ENCODE measurements at places on chromosomes 6 and 20.

DNA sequence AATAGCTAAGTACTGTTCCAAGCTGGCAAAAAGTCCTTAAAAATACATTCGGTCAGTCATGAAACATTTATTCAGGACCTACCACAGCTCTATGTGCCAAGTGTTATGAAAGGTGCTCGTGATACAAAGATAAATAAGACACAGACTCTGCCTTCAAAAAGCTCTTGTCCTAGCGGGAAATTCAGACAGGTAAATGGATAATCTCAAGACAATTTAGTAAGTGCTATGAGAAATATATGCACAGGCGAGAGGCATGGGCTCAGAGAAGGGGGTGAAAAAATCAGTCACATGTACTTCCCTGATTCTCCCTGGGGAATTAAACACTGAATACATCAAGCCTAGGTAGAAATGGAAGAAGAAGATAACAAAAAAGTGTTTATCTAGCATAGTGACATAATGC, 49.8 kb upstream of the HEY2 start:
- DNase-seq = no peak

DNA sequence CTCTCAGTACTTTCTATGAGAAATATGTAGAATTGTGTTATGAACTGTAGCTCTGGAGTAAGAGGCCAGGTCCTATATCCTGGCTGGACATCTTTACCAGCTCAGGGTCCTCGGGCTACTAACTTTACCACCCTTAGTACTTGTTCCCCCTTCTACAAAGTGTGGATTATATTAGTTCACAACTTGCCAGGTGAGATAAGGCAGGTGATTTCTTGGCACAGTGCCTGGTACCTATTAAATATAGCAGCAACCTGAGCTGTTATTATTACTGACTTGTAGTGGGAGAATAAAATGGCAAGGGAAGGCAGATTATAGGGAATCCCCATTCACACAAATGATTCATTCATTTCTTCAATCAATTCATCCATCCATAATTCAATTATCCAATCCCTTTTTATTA, 150.1 kb downstream of the DOK5 start:
- DNase-seq = no peak

DNA sequence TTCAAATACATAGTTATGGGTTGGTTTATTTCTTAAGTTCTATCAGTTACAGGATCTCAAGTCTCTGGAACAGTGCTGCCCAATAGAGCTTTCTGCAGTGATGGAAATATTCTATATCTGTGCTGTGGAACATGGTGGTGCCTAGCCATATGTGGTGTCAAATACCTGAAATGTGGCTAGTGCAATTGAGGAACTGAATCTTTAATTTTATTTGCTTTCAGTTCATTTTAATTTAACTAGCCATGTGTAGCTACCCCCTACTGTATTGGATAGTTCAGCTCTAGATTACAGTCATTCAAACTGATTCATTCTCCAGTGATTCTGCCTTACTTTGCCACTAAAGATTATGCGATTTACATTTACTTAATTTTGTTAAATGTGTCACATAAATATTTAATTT, 503.2 kb downstream of the CDKAL1 start:
- no peak for DNase-seq

- DNase-seq = no peak
These were observed 9.3 kb upstream of the CALHM6 start for GRCh38 chr6:116451916-116452315.

GRCh38 chr6:140078561-140079125, 704.2 kb upstream of the CITED2 start:
- no peak for DNase-seq

GRCh38 chr6:136371959-136372358, 82.3 kb upstream of the BCLAF1 start:
- DNase-seq = no peak

DNA sequence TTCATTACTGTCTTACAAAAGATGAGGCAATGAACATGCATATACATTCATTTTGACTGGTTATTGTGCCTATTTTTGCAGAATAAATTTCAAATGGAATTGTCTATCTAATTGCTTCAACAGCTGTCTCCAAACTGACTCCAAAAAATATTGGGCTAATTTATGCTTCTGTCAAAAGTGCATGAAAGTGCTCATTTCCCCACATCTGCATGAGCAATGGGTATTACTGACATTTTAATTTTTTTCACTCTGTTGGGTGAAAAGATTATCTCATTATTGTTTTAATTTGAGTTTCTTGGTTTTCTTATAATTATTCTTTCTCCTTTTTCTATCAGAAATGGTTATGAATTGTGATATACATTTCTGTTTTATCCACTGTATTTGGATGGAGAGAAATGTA, 404.2 kb downstream of the QKI start:
- no peak for DNase-seq

DNA sequence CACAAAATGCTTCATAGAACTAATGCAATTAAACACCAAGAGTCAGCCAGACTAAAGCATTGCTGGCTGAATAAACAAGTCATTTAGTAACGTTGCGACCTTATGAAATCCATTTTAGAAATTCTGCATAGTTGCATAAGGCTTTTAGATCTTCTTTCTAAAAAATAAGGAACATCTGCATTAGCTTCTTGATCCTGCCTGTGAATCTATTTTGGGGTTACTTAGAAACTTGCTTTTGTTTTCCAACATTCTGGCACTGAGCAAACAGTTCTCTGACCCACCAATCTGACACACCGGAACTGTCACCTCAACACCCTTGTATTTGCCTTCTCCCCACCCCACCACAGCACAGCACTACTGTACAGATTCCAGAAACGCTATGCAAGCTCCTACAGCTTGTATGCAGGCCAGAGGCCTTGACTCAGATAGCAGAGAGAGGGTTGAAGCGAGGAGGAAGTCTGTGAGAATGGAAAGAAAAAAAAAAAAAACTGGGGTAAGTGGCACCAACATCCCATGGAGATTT, 55.0 kb downstream of the KIF13A start:
- DNase-seq = no peak

GRCh38 chr6:93786474-93787330, 367.3 kb upstream of the EPHA7 start:
- no peak for DNase-seq

- no peak for DNase-seq
These were observed 404.7 kb upstream of the RUNX2 start for GRCh38 chr6:44923444-44923843.

GRCh38 chr20:17947474-17947815, 21.1 kb downstream of the SNX5 start:
- no peak for DNase-seq

- no peak for DNase-seq
These were observed 17.6 kb upstream of the HLA-A start for GRCh38 chr6:29924731-29925130.

GRCh38 chr6:170137911-170138910, 152.7 kb downstream of the DLL1 start:
- DNase-seq = no peak

GRCh38 chr20:24938498-24938897, 10.6 kb upstream of the CST7 start:
- DNase-seq = no peak

DNA sequence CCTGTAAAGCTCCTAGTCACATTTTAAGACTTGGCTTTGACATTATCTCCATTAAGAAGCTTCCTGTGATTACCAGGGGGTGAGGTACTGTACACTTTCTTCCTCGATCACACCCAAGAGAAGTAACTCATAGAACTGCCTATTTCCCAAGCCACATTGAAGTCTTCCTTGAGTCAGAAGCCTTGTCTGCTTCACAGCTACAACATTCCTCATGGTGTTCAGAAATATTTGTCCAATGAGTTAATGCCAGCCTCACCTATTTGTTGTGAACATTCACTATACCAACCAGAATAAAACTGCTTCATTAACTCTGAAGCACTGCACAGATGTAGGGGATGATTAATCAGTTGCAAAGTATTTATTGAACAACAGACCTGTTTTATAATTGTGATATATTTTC, 622.3 kb downstream of the PTPRT start:
- DNase-seq = no peak

GRCh38 chr20:35165221-35166185, 6.4 kb upstream of the PROCR start:
- DNase-seq = no peak

DNA sequence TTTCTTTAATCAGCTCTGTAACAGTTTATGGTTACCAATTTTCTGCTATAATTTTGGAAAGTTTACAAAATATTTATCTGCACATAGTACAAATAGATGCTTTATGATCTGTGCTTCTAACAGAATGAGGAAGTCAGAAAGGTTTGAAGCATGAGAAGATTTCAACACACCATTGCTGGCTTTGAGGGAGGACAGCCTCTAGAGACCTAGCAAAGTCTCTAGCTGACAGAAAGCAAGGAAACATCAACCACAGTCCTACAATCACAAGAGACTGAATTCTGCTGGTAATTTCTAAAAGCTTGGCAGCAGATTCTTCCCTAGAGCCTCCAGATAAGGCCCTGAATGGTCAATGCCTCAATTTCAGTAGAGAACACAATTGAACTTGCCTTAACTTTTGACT, 750.8 kb upstream of the SLC35B3 start:
- no peak for DNase-seq

- DNase-seq = no peak
These were observed 19.5 kb upstream of the SIRT5 start for GRCh38 chr6:13554929-13555333.

DNA sequence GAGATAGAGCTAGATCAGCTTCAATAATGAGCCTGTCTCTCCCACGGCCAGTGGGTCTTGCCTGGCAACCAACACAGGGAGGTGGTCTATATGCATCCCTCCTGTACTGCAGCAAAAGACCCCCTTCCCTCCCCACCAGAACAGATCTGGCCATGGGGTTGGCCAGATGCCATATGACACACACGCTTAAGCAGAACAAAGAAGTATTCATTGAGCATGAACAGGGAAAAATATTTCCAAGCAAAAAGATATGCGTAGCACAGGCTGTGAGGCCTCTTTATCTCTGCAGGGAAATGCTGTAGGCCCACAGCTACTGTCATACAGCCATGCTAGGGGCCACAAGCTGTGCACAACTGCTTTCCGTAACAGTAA, 73.4 kb upstream of the NRSN1 start:
- DNase-seq = no peak

- DNase-seq = no peak
These were observed 89.5 kb downstream of the GMPR start for GRCh38 chr6:16327777-16328325.

GRCh38 chr6:132690678-132691077, 23.2 kb downstream of the VNN1 start:
- no peak for DNase-seq

DNA sequence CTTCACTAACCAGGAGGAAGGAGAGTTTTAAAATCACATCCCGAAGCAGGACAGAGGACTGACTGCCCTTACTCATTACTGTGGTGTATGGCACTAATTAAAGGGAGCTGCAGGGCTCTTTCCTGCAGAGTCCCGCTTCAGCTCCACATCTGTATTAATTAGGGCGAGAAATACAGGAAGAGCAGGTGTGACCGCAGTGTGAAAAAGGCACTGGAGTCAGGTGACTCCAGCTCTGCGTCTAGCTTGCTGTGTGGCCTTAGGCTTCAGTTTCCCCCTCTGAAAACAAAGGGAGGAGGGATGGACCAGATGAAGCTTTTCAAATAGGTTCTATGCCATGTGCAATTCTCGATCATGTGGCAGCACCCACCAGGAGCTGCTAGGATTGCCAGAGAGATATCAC, 34.0 kb downstream of the KIAA1755 start:
- no peak for DNase-seq

GRCh38 chr6:110703906-110704594, 111.2 kb downstream of the CDK19 start:
- no peak for DNase-seq

- DNase-seq = no peak
These were observed 5.5 kb upstream of the GABRR1 start for GRCh38 chr6:89222712-89223039.

- no peak for DNase-seq
These were observed 417.2 kb upstream of the SULF2 start for GRCh38 chr20:48202334-48203113.

GRCh38 chr6:160950507-160950906, 41.1 kb upstream of the MAP3K4 start:
- no peak for DNase-seq

GRCh38 chr6:154234019-154234772, 122.4 kb downstream of the IPCEF1 start:
- DNase-seq = no peak

DNA sequence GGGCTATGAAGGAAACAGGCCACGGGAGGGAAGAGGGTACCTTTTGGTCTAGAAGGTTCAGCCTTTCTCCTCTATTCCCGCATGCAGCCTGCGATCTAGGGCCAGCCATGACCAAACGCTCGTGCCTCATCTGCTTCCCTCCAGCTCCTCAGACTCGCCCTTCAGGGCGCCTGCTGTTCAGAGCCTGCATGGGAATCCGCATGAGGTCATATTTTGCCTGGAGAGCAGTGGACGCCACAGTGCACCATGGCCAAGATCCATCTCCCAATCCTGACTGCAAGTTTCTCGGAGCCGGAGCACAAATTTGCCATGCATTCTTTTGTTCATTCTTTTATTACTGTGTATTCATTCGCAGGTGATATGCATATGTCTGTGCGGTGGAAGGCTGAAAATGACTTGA, 608.1 kb downstream of the QKI start:
- no peak for DNase-seq

- DNase-seq = no peak
These were observed 100.3 kb upstream of the TNFAIP3 start for GRCh38 chr6:137766596-137767370.

- DNase-seq = no peak
These were observed 21.0 kb downstream of the PNLDC1 start for GRCh38 chr6:159821122-159821521.

DNA sequence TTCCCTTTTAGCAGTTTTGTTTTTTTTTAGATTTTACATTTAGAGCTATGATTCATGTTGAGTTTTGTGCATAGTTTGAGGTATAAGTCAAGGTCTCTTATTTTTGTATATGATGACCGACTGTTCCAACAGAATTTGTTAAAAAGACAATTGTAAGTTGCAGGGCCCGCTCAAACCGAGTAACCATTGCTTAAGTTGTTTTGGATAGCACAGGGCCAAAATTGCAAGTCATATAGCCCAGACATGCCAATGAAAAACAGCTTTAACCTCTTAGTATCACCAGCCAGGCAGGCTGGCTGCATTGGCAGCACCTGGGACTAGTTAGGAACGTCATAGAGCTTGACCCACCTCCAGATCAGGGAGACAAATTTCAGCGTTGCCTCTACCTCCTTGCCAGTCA, 47.3 kb downstream of the PFDN4 start:
- DNase-seq = no peak

- no peak for DNase-seq
These were observed 125.2 kb downstream of the TSHZ2 start for GRCh38 chr20:53097371-53097770.

- DNase-seq = no peak
These were observed 21.3 kb downstream of the CD40 start for GRCh38 chr20:46139266-46139889.

All from hypothalamus (tissue), 51 donors.